ENCODE measurements at places on chromosomes 6 and 20.

DNA sequence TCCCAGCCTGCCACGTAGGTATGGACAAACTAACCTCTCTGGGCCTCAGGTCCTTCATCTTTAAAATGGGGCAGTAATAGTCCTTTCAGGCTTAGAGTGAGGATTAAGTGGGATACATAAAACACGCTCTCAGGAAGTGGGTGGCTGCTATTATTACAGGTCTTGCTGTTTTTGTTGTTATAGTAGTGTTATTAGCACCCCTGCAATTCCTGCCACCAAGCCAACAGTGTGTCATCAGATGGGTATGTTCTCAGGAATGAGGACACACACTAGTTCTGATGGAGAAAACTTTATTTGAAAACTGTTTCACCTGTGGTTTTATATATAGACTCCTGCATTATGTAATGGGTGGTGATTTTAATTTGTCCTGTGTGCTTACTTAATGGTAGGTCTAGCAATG, 131.7 kb downstream of the LRRC1 start:
- no peak for DNase-seq

DNA sequence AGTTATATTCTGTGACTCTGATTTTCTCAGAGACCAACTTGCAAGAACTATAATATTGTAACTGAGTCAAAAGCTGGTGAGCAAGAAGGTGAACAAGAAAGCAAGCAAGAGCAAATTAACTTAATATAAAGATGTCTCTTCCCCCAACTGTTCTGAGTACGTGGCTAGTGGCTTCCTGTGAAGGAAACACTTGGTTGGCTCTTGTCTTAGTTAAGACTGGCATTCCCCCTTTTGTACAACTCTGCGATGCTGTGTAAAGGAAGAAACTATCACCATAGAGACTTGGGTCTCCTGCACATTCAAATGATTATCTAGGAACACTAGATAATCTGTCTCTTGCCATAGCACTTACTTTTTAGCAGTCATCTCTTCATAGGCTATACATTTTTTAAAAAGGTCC, 47.3 kb upstream of the TNFAIP3 start:
- no peak for DNase-seq

DNA sequence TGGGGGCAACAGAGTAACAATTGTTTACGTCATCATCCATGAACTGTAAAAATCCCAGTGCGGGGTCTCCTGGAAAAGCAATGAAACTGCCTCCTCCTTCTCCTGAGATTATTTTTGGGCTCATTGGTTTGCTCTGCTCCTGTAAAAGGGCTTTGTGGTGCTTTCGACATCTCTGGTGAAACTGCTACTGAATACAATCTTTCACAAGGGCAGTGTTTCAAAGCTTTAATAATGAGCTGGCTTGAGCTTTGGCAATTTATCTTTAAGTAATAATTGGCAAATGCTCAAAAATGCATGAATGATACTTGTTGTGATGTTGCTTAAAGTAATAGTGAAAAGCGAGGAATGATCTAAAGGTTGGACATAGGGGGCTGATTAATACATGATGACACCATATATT, 43.5 kb upstream of the ENPP1 start:
- DNase-seq, result no peak

- DNase-seq, result no peak
Observed at GRCh38 chr20:63149531-63150192, 66.3 kb downstream of the YTHDF1 start.

DNA sequence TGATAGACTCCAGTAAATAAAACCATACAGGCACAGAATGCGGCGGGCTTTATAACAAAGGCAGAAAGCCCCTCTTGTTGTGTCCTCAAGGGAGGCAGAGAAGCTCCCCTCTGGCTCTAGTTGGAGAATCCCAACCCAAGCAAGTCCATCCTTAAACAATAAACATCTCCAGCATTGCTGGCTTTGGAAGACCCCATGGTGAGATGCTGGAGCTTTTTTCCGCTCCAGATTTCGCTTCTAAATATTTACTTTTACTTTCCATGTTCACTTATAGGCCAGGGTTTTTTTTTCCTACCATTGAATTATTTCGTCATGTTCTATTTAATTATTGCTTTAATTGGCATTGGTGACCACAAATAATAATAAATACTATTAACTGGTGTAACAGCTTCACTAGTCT, 176.2 kb downstream of the MTHFD1L start:
- DNase-seq, result no peak

DNA sequence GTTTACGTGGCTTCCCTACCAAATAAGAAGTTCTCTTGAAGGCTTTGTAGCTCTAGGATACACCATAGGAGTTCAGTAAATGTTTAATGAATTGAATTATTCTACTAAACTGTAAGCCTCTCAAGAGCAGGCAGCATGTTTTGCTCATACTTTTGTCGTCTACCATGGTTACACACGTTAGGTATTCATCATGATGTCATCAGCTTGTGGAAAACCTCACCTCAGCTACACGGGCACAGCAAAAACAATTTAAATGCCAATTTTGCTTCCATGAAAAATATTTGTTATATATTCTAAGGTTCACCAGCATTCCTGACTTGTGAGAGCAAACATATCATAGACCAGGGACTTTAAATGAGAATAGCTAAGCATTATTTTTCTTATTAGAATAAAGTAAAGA, 16.7 kb downstream of the NCOA5 start:
- DNase-seq, result no peak

All from stimulated activated CD4-positive, alpha-beta T cell treated with anti-CD3 and anti-CD28 coated beads, Interleukin-15, amount 100 ng/mL, for 48 hours (primary cell).